ENCODE measurements at places on chromosomes 7 and 10. TPM values are rescaled to one million over a fixed set of nuclear protein-coding genes. Genes with fewer than 3 reads are reported as not detected.

CYP17A1 gene
- total RNA-seq: not detected

DNA sequence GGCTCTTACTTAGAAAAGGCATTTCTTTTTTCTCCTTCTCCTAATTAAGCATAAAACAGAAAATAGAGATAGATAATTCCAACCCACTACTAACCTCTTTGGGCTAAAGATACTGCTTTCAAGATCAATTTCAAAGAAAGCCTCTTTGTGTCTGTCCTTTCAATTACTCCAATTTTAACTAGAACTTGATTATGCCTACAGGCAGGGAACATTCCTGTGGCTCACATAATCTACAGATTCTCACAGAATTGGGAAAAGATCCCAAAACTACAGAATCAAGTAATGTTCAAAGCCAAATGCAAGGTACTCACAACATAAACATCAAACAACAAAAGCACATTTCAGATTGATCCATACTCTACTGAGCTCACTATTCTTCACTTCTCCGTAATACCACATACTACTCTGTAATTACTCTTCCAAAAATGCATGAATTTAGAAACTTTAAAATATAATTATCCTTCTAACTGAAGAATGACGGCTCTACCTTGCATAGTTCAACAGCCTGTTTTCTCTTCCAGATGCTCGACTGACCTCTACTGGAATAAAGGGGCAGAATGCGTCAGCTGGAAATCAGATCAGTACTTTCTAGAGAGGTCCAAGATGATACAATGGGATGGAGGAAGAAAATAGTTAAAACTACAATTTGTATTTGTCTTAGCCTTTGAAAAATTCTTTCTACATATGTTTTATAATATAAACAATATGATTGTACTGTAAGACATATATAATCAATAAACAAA, 3.9 kb downstream of the MTERF1 start:
- peaks cover 51% of the 10 kb centered on the region for H3K36me3 ChIP-seq
- no peak overlapping the region for H3K27ac ChIP-seq
- H3K4me3 ChIP-seq: no peak overlapping the region
- no peak for DNase-seq
- peaks cover 36% of the 10 kb centered on the region for H3K4me1 ChIP-seq

- H3K4me3 ChIP-seq: no peak overlapping the region
- no peaks in the 10 kb centered on the region for H3K4me1 ChIP-seq
- no peak for DNase-seq
- peaks cover 9% of the 10 kb centered on the region for H3K36me3 ChIP-seq
Observed at GRCh38 chr7:94529516-94529915, 19.9 kb downstream of the CASD1 start.

PAPSS2 gene
- not detected for total RNA-seq

GRCh38 chr7:22137026-22137425, 191.3 kb upstream of the CDCA7L start:
- no peak overlapping the region for H3K4me3 ChIP-seq
- no peaks in the 10 kb centered on the region for H3K36me3 ChIP-seq
- no peaks in the 10 kb centered on the region for H3K4me1 ChIP-seq
- no peak overlapping the region for H3K27ac ChIP-seq
- DNase-seq: no peak

CALML5 gene
- total RNA-seq: not detected

DNA sequence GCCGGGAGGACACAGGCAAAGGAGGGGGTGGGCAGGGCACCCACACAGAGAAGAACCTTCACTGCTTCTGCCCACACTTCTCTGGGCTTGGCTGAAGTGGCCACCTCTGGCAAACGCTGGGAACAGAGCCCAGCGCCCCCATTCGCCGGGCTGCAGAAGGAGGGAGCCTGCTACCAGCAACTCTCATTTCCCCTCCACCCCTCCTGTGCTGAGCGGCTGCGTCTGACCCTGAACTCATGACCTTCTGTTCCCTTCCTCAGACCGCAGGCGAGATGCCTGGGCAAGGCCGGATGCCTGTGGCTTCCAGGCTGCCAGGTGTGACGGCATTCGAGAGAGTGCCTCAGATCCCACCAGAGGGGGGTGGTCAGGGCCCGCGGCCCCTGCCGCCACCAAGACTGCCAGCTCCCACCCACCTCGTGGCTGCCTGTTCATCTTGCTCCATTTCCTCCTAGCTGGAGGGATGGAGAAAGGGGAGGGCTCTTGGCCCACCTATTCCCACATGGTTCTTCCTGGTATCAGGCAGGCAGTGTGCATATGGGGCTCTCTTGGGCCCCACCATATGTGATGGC, 19.8 kb downstream of the DNAJB12 start:
- peaks cover 32% of the 10 kb centered on the region for H3K36me3 ChIP-seq
- peaks cover 76% of the 10 kb centered on the region for H3K4me1 ChIP-seq
- peak; percentile 92 for DNase-seq
- H3K27me3 ChIP-seq: no peaks in the 10 kb centered on the region
- H3K4me3 ChIP-seq: peak overlapping the region; percentile 33
- peak overlapping the region; percentile 90 for H3K27ac ChIP-seq

GRCh38 chr10:15069230-15069629, 19.3 kb downstream of the ACBD7 start:
- H3K4me3 ChIP-seq: no peak overlapping the region
- H3K27ac ChIP-seq: no peak overlapping the region
- DNase-seq: no peak
- no peaks in the 10 kb centered on the region for H3K36me3 ChIP-seq
- H3K27me3 ChIP-seq: peaks cover 3% of the 10 kb centered on the region
- H3K4me1 ChIP-seq: peaks cover 3% of the 10 kb centered on the region

GRCh38 chr10:49387071-49387470, 8.8 kb downstream of the DRGX start:
- no peaks in the 10 kb centered on the region for H3K4me1 ChIP-seq
- H3K4me3 ChIP-seq: no peak overlapping the region
- DNase-seq: no peak
- H3K27me3 ChIP-seq: peaks cover 10% of the 10 kb centered on the region
- H3K36me3 ChIP-seq: no peaks in the 10 kb centered on the region
- no peak overlapping the region for H3K27ac ChIP-seq

DNA sequence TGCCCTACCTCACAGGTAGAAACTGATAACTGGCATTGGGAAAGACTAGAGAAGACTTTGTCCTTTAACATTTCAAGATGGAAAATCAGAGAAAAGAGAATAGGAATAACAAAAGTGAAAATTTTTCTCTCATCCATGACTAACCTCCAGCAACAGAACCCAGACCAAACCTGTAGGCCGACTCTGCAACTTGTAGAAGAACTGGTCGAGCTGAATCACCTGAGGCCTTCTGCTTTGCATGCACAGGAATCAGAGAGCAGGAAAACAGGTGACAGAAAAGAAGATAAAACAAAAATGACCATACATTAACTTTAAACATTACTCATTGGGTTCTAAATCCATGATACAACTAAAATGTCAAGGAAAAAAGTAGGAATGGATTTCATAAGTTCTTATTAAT, 137.1 kb downstream of the SLC25A13 start:
- no peak overlapping the region for H3K4me3 ChIP-seq
- DNase-seq: no peak
- H3K27ac ChIP-seq: no peak overlapping the region
- H3K27me3 ChIP-seq: no peaks in the 10 kb centered on the region
- H3K4me1 ChIP-seq: no peaks in the 10 kb centered on the region
- H3K36me3 ChIP-seq: peaks cover 8% of the 10 kb centered on the region

DNA sequence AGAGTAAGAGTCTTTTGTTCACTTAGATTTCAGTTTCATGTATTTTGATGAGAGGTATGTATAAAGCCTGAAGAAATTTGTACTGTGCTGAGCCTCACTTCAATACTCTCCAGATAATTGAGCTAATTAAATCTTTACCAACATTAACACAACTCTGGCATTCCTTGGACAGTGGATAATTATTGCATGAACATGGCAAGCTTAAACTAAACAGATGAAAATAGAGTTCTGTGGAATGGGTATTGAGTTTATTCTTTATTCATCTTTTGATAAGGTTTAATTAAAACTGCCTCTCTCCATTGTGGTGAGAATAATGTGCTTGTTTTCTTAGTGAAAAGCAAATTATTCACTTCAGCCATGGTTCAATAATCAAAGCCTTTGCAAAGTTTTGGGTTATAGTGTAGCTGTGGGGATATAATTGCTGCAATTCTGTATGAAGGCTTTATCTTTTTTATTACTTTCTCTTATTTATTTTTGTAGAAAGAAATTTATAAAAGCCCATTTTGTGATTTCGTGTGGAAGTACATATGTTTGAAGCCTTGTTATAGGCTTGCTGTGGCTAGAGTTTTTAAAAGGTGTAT, 126.4 kb upstream of the FZD1 start:
- no peaks in the 10 kb centered on the region for H3K27me3 ChIP-seq
- no peak for DNase-seq
- no peak overlapping the region for H3K4me3 ChIP-seq
- H3K4me1 ChIP-seq: no peaks in the 10 kb centered on the region

DNA sequence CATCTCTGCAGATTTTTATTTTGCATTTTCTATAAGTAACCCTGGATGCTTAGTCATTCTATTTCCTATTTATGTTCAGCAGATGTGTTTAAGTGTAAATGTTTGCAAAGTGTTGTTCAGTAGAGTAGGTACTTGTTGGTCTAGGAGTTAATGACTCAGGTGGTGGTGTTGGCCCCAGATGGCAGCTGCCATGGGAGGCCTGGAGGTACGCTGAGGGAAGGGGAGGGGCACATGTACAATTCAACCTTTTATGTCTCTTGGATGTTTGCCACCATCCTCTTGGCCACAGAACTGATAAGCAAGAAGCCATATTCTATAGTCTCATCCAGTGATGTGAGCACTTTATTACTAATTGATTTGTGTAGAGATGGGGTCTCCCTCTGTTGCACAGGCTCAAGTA, 68.1 kb upstream of the SLC39A12 start:
- no peaks in the 10 kb centered on the region for H3K36me3 ChIP-seq
- H3K27me3 ChIP-seq: no peaks in the 10 kb centered on the region
- no peak for DNase-seq
- H3K4me1 ChIP-seq: no peaks in the 10 kb centered on the region
- no peak overlapping the region for H3K27ac ChIP-seq

GRCh38 chr10:102267748-102268147, 22.4 kb downstream of the GBF1 start:
- peak overlapping the region; percentile 33 for H3K27ac ChIP-seq
- no peaks in the 10 kb centered on the region for H3K27me3 ChIP-seq
- no peak for DNase-seq
- peaks cover 17% of the 10 kb centered on the region for H3K36me3 ChIP-seq
- H3K4me3 ChIP-seq: no peak overlapping the region

- no peak for DNase-seq
- no peak overlapping the region for H3K27ac ChIP-seq
- H3K36me3 ChIP-seq: no peaks in the 10 kb centered on the region
- no peak overlapping the region for H3K4me3 ChIP-seq
- no peaks in the 10 kb centered on the region for H3K4me1 ChIP-seq
- no peaks in the 10 kb centered on the region for H3K27me3 ChIP-seq
Observed at GRCh38 chr7:46072722-46073121, 151.7 kb upstream of the IGFBP3 start.

DNA sequence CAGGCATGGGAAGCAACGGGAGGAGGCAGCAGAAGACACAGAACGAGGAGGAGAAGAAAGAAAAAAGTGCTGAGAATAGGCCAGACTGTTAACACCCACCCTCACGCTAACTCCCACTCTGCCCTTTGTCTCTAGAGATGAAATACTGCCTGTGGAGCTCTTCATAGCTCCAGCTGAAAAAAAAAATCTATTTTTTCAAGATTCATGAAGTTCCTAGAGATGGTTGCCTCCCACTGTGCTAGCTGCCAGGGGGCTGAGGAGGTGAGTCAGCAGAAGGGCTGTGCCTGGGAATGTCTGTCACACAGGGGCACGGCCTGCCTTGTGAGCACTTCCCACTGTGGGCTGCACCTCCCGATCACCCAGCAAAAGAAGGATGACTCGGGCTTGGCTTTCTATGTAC, 144.5 kb downstream of the RNF216 start:
- no peak overlapping the region for H3K27ac ChIP-seq
- H3K27me3 ChIP-seq: no peaks in the 10 kb centered on the region
- H3K36me3 ChIP-seq: peaks cover 25% of the 10 kb centered on the region
- H3K4me3 ChIP-seq: no peak overlapping the region
- no peak for DNase-seq
- peaks cover 20% of the 10 kb centered on the region for H3K4me1 ChIP-seq

DNA sequence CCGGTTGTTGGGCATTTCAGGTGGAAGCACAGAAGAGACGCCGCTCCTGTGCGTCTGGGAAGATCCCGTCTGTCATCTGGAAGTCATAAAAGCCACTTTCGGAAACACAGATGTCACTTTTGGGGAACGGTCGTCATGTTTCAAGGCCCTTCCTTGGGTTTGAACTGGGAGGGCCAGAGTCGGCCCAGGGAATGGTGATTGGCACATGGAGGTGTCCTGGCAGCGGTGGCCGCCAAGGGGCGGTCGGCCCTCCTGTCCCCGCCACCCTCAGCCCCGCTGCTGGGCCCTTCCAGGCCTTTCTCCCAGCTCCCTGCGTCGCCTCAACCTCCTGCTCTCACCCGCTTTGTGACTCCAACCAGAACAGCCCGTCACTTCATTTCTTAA, 115.2 kb upstream of the SFMBT2 start:
- H3K27ac ChIP-seq: no peak overlapping the region
- H3K4me3 ChIP-seq: no peak overlapping the region
- no peak for DNase-seq

HOXA3 gene
- total RNA-seq: not detected

IFIT1 gene
- 42.9 TPM for total RNA-seq

GRCh38 chr10:20995123-20995987, 98.2 kb upstream of the NEBL start:
- no peaks in the 10 kb centered on the region for H3K36me3 ChIP-seq
- DNase-seq: no peak
- no peak overlapping the region for H3K27ac ChIP-seq

DNA sequence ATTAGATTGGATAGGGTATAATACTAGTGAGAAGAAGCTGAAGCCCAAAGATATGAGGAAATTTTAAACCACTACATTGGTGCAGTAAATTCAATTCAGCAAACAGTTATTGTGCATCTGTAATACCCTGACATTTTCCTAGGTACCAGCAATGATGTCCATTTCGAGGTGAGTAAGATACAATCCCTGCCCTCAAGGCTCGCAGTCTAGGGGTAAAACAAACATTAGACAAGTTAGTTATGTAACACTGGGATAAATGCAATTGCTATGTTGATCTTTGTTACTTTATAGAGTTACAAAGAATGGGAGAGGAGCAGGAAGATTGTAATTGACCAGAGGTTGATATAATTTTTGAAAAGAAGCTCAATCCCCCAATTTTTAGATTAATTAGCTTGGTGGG, 168.1 kb downstream of the PRKG1 start:
- no peak for DNase-seq
- H3K4me1 ChIP-seq: no peaks in the 10 kb centered on the region
- no peak overlapping the region for H3K4me3 ChIP-seq
- H3K27ac ChIP-seq: no peak overlapping the region
- H3K36me3 ChIP-seq: no peaks in the 10 kb centered on the region

NPSR1 gene
- not detected for total RNA-seq

DKK1 gene
- not detected for total RNA-seq

- DNase-seq: no peak
- H3K4me1 ChIP-seq: no peaks in the 10 kb centered on the region
- no peak overlapping the region for H3K4me3 ChIP-seq
- H3K27me3 ChIP-seq: no peaks in the 10 kb centered on the region
- H3K36me3 ChIP-seq: no peaks in the 10 kb centered on the region
Observed at GRCh38 chr10:11355592-11355991, 255.9 kb downstream of the USP6NL start.

Data from activated CD4-positive, alpha-beta T cell treated with anti-CD3 and anti-CD28 coated beads, Interleukin-2, amount 10 ng/mL, durations not matched to agents 7 days and 5 days (primary cell).